Ovary (tissue), 10 donors: ENCODE measurements at places on chromosomes 5 and 9.
A peak's percentile ranks its signal among the peaks of the same experiment; 100 is the strongest.

DNA sequence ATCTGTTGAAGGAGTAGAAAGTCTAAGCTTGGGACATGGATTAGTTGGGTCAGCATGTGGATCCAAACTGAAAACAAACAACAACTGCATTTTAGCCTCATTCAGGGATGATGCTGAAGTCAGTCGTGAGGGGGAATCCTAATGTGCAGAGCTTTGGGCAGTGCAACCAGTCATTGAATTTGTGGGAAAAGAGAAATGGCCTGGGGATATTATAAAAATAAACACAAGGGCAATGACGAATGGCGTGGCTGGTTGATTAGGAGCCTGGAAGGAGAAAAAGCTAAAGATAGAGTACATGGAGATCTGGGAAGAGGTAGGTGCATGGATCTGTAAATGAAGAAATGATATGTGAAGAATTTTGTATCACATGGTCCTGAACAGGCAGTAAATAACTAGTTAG is 477.6 kb downstream of the TLE1 start:
- no peak for DNase-seq
- no peaks in the 10 kb centered on the region for H3K27me3 ChIP-seq
- no peaks in the 10 kb centered on the region for H3K36me3 ChIP-seq
- no peak overlapping the region for H3K4me3 ChIP-seq

DNA sequence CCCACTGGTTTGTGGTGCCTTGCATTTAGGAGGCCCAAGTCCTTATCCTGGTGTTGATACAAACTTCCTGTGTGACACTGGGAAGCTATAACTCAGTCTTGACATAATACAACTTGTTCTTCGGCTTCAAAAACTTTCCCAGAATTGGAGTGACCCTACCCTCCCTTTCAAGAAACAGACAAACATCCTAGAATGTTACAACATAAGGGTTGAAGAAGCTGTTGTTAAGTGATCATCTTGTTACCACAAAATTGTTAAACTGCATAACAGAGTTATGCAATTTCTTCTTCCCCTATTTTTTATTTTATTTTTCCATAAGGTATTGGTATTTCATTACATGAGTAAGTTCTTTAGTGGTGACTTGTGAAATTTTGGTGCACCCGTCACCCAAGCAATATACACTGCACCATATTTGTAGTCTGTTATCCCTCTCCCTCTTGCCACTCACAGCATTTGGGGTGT is 21.3 kb downstream of the TLR4 start:
- no peaks in the 10 kb centered on the region for H3K27me3 ChIP-seq
- H3K4me1 ChIP-seq: no peaks in the 10 kb centered on the region

GRCh38 chr9:126528111-126528510 is 85.6 kb upstream of the LMX1B start:
- no peak overlapping the region for H3K27ac ChIP-seq
- no peaks in the 10 kb centered on the region for H3K27me3 ChIP-seq
- no peaks in the 10 kb centered on the region for H3K4me1 ChIP-seq
- no peak for DNase-seq

DNA sequence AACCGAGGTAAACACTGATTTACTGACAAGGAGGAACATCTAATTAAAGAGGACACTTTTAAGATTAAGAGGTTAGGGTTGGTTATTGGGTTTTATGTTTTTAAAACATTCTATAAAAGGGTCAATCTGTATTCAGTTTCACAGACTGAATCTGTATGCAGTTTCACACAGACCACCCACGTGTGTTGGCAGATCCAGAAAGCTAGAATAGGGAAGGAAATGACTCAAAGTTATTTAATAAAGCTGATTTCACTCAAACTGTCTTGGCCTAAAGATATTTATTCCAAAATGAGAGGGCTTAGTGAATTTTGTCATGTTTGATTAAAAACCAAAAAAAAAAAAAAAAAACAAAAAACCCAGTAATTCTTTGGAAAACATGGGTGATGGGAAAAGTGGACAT is 140.2 kb downstream of the SLC24A2 start:
- H3K4me1 ChIP-seq: no peaks in the 10 kb centered on the region
- H3K4me3 ChIP-seq: no peak overlapping the region
- DNase-seq: no peak
- H3K36me3 ChIP-seq: no peaks in the 10 kb centered on the region
- no peak overlapping the region for H3K27ac ChIP-seq
- H3K27me3 ChIP-seq: no peaks in the 10 kb centered on the region

DNA sequence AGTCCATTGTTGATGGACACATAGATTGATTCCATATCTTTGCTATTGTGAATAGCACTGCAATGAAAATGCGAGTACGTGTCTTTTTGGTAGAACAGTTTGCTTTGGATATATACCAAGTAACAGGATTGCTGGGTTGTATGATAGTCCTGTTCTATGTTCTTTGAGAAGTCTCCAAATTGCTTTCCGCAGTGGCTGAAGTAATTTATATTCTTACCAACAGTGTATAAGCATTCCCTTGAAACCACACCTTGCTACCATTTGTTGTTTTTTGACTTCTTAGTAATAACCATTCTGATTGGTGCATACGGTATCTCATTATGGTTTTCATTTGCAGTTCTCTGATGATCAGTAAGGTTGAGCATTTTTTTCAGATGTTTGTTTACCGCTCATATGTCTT is 792.9 kb downstream of the PTPRD start:
- no peaks in the 10 kb centered on the region for H3K27me3 ChIP-seq
- H3K4me1 ChIP-seq: no peaks in the 10 kb centered on the region
- no peaks in the 10 kb centered on the region for H3K36me3 ChIP-seq

GRCh38 chr5:149618581-149619248 is 37.4 kb downstream of the ARHGEF37 start:
- no peaks in the 10 kb centered on the region for H3K27me3 ChIP-seq
- no peak for DNase-seq
- H3K4me3 ChIP-seq: no peak overlapping the region
- H3K4me1 ChIP-seq: no peaks in the 10 kb centered on the region
- H3K27ac ChIP-seq: no peak overlapping the region
- no peaks in the 10 kb centered on the region for H3K36me3 ChIP-seq

- H3K27ac ChIP-seq: no peak overlapping the region
- no peak for DNase-seq
- no peaks in the 10 kb centered on the region for H3K36me3 ChIP-seq
- H3K4me3 ChIP-seq: no peak overlapping the region
These were observed 27.2 kb upstream of the SLC36A2 start for GRCh38 chr5:151374539-151374938.

GRCh38 chr5:368183-369084 is 46.9 kb downstream of the AHRR start:
- no peak overlapping the region for H3K4me3 ChIP-seq
- H3K27me3 ChIP-seq: no peaks in the 10 kb centered on the region
- no peak for DNase-seq
- no peak overlapping the region for H3K27ac ChIP-seq

- no peak overlapping the region for H3K27ac ChIP-seq
- no peaks in the 10 kb centered on the region for H3K27me3 ChIP-seq
- DNase-seq: no peak
- H3K4me3 ChIP-seq: no peak overlapping the region
- no peaks in the 10 kb centered on the region for H3K36me3 ChIP-seq
These were observed 123.0 kb upstream of the FST start for GRCh38 chr5:53357439-53357838.

DNA sequence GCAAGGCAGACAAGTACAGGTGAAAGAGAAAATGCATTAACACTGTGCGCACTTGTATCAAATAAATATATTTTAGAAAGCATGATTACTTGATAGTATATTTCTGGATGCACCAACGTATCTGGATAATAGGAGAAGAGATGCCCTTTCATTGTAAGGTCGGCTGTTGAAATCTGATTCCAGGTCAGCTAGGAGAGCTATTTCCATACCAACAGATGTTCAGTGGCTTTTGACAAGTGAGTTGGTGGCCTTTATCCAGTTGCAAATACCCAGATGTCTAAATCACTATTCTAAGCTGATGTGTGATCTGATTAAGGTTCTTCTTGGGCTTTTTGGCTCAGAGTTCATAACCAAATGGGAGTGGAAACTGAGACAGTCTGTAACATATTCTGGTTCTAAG is 128.2 kb upstream of the TBCA start:
- no peaks in the 10 kb centered on the region for H3K27me3 ChIP-seq
- no peaks in the 10 kb centered on the region for H3K36me3 ChIP-seq
- H3K27ac ChIP-seq: no peak overlapping the region
- no peaks in the 10 kb centered on the region for H3K4me1 ChIP-seq
- no peak for DNase-seq

- no peaks in the 10 kb centered on the region for H3K36me3 ChIP-seq
- H3K4me3 ChIP-seq: no peak overlapping the region
- no peaks in the 10 kb centered on the region for H3K4me1 ChIP-seq
- DNase-seq: no peak
- H3K27me3 ChIP-seq: no peaks in the 10 kb centered on the region
These were observed 25.1 kb upstream of the TRPM3 start for GRCh38 chr9:71146511-71146910.

DNA sequence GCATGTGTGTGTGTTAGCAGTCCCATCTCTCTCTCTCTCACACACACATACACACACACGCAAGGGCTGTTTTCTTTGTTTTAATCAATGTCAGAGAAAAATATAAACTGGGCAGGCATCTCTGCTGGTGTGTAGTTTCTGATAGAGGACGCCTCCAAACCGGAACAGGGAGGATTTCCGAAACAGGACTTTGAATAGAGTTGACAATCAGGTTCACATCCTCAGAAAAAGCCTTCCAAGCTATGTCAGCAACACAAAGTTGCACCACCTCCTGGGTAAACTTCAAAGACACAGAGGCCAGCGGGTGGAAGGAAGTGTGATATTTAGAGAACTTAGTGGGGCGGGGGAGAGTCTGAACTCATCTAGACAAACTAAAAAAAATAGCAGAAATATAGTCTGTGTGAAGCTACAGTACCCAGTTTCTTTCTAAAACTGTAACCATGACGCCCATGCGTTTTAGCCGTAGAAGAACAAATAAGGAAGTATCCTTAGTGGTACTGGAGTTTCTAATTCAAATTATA is 1.2 kb downstream of the ST8SIA4 start:
- no peak overlapping the region for H3K27ac ChIP-seq
- H3K36me3 ChIP-seq: no peaks in the 10 kb centered on the region
- H3K4me1 ChIP-seq: no peaks in the 10 kb centered on the region
- DNase-seq: no peak
- peak overlapping the region; percentile 23 for H3K4me3 ChIP-seq

- no peaks in the 10 kb centered on the region for H3K4me1 ChIP-seq
- H3K4me3 ChIP-seq: no peak overlapping the region
- DNase-seq: no peak
- no peaks in the 10 kb centered on the region for H3K36me3 ChIP-seq
- H3K27me3 ChIP-seq: no peaks in the 10 kb centered on the region
- H3K27ac ChIP-seq: no peak overlapping the region
These were observed 209.2 kb upstream of the IRX4 start for GRCh38 chr5:2091921-2092320.

DNA sequence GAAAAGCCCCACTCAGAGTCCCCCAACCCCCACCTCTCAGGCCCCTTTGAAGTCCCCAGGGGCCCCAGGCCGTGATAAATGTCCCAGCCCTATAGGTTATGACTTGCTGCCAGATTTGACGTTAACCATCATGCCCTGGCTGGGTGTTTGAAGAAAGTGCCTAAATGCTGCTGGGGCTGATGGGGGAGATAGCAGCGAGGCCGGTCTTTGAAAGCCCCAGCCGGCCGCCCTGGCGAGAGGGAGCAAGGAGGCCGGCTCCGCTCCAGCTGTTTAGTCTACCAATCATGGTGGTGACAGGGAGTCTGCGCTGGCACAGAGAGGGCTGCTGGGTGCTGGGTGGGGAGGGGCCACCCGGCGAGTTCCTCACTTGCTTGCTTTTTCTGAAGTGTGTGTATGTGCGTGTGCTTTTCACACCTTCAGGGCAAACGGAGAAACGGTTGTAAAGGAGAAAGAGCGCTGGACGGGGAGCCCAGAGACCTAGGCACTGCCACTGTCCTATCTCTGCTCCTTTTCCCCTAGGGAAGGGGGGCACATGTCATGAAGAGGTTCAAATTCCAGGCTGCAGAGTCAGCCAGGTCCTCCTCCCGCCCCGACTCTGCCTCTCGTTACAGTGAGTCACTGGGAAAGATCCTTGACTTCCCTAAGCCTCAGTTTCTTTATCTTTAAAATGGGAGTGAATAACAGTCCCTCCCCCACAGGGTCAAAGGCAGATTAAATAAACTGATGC is 126.1 kb upstream of the HAND1 start:
- no peak overlapping the region for H3K27ac ChIP-seq
- no peak for DNase-seq
- H3K4me3 ChIP-seq: no peak overlapping the region
- no peaks in the 10 kb centered on the region for H3K4me1 ChIP-seq
- no peaks in the 10 kb centered on the region for H3K36me3 ChIP-seq

DNA sequence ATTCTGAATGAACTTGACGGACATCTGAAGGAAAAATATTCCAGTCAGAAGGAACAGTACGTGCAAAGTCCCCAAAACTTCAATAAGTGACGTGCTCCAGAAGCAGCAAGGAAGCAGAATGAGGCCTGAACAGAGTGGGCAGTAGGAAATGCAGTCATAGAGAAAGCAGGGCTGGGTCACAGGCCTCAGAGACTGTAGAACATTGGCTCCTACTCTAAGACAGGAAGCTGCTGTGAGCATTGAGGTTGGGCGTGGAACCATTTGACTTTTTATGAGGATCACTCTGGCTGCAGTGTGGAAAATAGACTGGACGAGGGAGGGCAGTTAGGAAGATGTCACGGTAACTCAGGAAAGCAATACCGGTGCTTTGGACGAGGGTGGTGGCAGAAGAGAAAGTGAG is 64.0 kb downstream of the DOCK8 start:
- no peaks in the 10 kb centered on the region for H3K27me3 ChIP-seq
- H3K4me1 ChIP-seq: no peaks in the 10 kb centered on the region
- H3K27ac ChIP-seq: no peak overlapping the region

- no peak for DNase-seq
- no peak overlapping the region for H3K27ac ChIP-seq
- peaks cover 2% of the 10 kb centered on the region for H3K4me1 ChIP-seq
- H3K4me3 ChIP-seq: no peak overlapping the region
These were observed 31.0 kb downstream of the PCDHGC5 start for GRCh38 chr5:141519605-141520565.

DNA sequence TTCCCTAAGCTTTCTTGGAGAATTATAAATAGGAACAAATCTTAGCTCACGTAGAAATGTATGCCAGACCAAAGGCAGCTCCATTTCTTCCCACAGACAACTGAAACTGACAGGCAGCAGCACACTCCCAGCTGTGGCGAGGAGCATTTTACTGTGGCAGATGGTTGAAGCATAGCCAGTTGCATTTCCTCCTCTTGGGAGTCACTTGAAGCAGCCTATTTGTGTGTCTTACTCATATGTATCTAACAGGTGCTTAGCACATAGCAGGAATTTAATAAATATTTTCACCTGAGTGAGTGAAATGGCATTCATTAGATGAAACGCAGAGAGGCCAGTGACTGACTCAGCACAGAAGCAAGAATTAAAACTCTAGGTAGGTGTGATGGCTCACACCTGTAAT is 12.3 kb upstream of the MTMR12 start:
- H3K36me3 ChIP-seq: no peaks in the 10 kb centered on the region
- no peaks in the 10 kb centered on the region for H3K27me3 ChIP-seq
- no peaks in the 10 kb centered on the region for H3K4me1 ChIP-seq
- no peak overlapping the region for H3K4me3 ChIP-seq

- no peaks in the 10 kb centered on the region for H3K27me3 ChIP-seq
- no peak overlapping the region for H3K4me3 ChIP-seq
- no peaks in the 10 kb centered on the region for H3K4me1 ChIP-seq
- no peak overlapping the region for H3K27ac ChIP-seq
These were observed 797.2 kb downstream of the EFNA5 start for GRCh38 chr5:106873568-106873967.
